A549 treated with RU486 at 1 μM for 4 hours (cell line): ENCODE measurements at places on chromosomes 2 and 18. TPM values are rescaled to one million over a fixed set of nuclear protein-coding genes. Genes with fewer than 3 reads are reported as not detected.

The UGT1A9 gene
- 3.5 to 6.8 TPM (median 4.9 TPM) in 5 replicates for total RNA-seq

The CROCC2 gene
- total RNA-seq = not detected in 5 replicates

The ARHGEF33 gene
- 0.10 to 0.33 TPM (median 0.21 TPM) in 4 of 5 replicates, not detected in the other for total RNA-seq

The DUSP11 gene
- 31.7 to 45.4 TPM (median 41.7 TPM) in 5 replicates for total RNA-seq

The SFT2D3 gene
- total RNA-seq = 3.8 to 7.0 TPM (median 6.1 TPM) in 5 replicates

The DNER gene
- total RNA-seq = 3.3 to 7.7 TPM (median 5.6 TPM) in 5 replicates

The CD8A gene
- 0.21 to 0.34 TPM (median 0.32 TPM) in 5 replicates for total RNA-seq

The RHOB gene
- 125 to 228 TPM (median 207 TPM) in 5 replicates for total RNA-seq

The CTLA4 gene
- not detected in 5 replicates for total RNA-seq

The NOSTRIN gene
- 1.7 to 2.3 TPM (median 2.0 TPM) in 5 replicates for total RNA-seq

The BOLL gene
- total RNA-seq = not detected in 5 replicates

The POU3F3 gene
- 0.02 to 0.06 TPM in 2 of 5 replicates, not detected in the others for total RNA-seq

The EGR4 gene
- 0.17 to 0.37 TPM (median 0.27 TPM) in 5 replicates for total RNA-seq

The PPIL3 gene
- 19.2 to 25.8 TPM (median 24.4 TPM) in 5 replicates for total RNA-seq

The PDIA6 gene
- 301 to 383 TPM (median 355 TPM) in 5 replicates for total RNA-seq

The GALR1 gene
- total RNA-seq = not detected in 5 replicates

The DYNC1I2 gene
- total RNA-seq = 52.2 to 77.4 TPM (median 71.9 TPM) in 5 replicates

The CPS1 gene
- total RNA-seq = 5.1 to 7.6 TPM (median 7.1 TPM) in 5 replicates

The SLC5A7 gene
- not detected in 5 replicates for total RNA-seq

The TIMM21 gene
- total RNA-seq = 48.7 to 62.4 TPM (median 58.4 TPM) in 5 replicates

The YIPF4 gene
- total RNA-seq = 26.1 to 63.7 TPM (median 54.0 TPM) in 5 replicates

The SULT1C4 gene
- 0.08 TPM in 1 of 5 replicates, not detected in the others for total RNA-seq

The NR4A2 gene
- 2.4 to 4.0 TPM (median 3.2 TPM) in 5 replicates for total RNA-seq

The RAD51AP2 gene
- total RNA-seq = not detected in 5 replicates

The SLC25A12 gene
- 13.3 to 14.3 TPM (median 13.9 TPM) in 5 replicates for total RNA-seq

The NOL4 gene
- total RNA-seq = not detected in 5 replicates

The ITPRID2 gene
- 46.2 to 72.1 TPM (median 63.7 TPM) in 5 replicates for total RNA-seq

The VAMP8 gene
- total RNA-seq = 15.8 to 20.9 TPM (median 20.0 TPM) in 5 replicates

The SEC11C gene
- 48.6 to 68.5 TPM (median 59.0 TPM) in 5 replicates for total RNA-seq

The CLEC4F gene
- not detected in 5 replicates for total RNA-seq

The RNF125 gene
- 0.23 to 0.59 TPM (median 0.26 TPM) in 5 replicates for total RNA-seq

The TP53I3 gene
- 158 to 200 TPM (median 179 TPM) in 5 replicates for total RNA-seq

The EPB41L3 gene
- total RNA-seq = 0.10 to 0.44 TPM (median 0.24 TPM) in 5 replicates

The REG3G gene
- not detected in 5 replicates for total RNA-seq

The UGT1A3 gene
- total RNA-seq = 0.10 to 0.22 TPM (median 0.13 TPM) in 3 of 5 replicates, not detected in the others

The ALPI gene
- not detected in 5 replicates for total RNA-seq

The SLC4A5 gene
- total RNA-seq = 0.17 to 0.68 TPM (median 0.43 TPM) in 5 replicates

The SLC11A1 gene
- 0.16 to 0.27 TPM (median 0.21 TPM) in 5 replicates for total RNA-seq

The NXPH2 gene
- total RNA-seq = not detected in 5 replicates

The SERPINB11 gene
- total RNA-seq = 0.22 TPM in 1 of 5 replicates, not detected in the others

The AQP4 gene
- not detected in 5 replicates for total RNA-seq

The RASGRP3 gene
- 0.70 to 1.6 TPM (median 1.2 TPM) in 5 replicates for total RNA-seq

The AQP12A gene
- total RNA-seq = not detected in 5 replicates

The PER2 gene
- 2.9 to 4.6 TPM (median 3.6 TPM) in 5 replicates for total RNA-seq

The EPAS1 gene
- total RNA-seq = 91.4 to 119 TPM (median 109 TPM) in 5 replicates

The ACTG2 gene
- 0.17 to 0.43 TPM (median 0.29 TPM) in 4 of 5 replicates, not detected in the other for total RNA-seq

The C2orf81 gene
- 1.9 to 3.5 TPM (median 3.2 TPM) in 5 replicates for total RNA-seq

The GPR35 gene
- 0.32 to 1.1 TPM (median 0.87 TPM) in 5 replicates for total RNA-seq
